ENCODE measurements at places on chromosomes 7 and 10. TPM values are rescaled to one million over a fixed set of nuclear protein-coding genes. Genes with fewer than 3 reads are reported as not detected.

DNA sequence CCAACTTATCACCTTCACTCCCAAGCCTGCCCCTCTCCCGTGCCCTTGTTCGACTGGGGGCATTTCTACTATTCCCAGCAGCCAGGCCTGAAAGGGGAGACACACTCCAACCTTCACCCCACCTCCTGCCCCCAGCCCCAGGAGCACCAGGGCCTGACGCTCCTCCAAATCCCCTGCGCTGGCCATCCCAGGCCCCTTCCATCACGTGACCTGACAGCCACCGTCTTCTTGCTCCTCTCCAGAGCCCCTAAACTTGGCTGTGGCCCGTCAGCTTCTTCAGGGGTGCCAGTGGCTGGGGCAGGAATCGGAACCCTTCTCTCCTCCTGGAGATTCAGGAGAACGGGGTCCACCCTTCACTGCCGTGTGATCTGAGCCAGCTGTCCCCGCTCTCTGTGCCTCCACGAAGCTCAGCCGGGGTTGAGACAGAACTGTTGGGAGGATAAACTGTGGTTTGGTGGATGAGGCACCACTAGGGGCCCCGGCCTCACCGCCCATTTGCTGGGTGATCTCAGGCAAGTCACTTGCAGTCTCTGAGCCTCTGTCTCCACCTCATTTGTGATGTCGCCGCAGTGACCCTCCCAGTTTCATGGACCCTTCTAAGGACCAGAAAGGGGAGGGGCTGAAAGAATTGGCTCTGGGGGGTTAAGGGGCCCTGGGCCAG is 91.0 kb downstream of the MYL10 start:
- DNase-seq = no peak

The EBF3 gene
- 2.0 TPM for total RNA-seq

The WIPF3 gene
- total RNA-seq = 0.18 TPM

- DNase-seq = no peak
Measured at GRCh38 chr7:50851451-50851850, 68.8 kb upstream of the GRB10 start.
